ENCODE measurements at places on chromosomes 12 and 14.

GRCh38 chr12:100674036-100674888 lies 100.8 kb downstream of the GAS2L3 start:
- DNase-seq = no peak

- DNase-seq = no peak
These were observed 25.0 kb downstream of the DACT1 start for GRCh38 chr14:58662759-58663158.

DNA sequence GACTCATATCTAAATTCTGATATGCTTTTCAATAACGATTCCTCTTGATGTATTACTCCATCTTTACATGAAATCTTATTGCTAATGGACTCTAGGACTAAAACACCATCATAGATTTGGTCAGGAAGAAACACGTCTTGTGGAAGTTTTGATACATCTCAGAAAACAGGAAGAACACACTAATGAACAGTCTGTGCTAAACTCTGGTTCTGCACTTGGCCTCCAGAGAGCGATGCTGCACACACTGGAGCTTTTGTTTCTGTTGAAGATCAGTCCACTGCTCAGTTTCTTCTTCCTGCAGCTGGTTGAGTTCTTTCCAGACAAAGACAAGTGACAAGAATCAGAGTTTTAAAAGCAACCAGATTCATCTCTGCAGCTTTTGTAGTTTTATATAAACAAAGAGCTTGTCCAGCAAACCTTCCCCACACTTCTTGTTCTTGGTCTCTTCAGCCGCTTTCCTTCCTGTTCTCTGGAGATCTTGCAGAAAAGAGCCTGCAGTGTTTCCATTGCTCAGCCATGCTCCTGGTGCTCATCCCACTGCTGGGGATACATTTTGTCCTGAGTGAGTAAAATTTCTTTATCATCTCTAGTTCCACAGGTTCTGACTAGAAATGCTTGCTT lies 229.1 kb upstream of the OR4E1 start:
- DNase-seq = no peak

GRCh38 chr12:55515696-55516095 lies 23.5 kb downstream of the OR6C68 start:
- no peak for DNase-seq

DNA sequence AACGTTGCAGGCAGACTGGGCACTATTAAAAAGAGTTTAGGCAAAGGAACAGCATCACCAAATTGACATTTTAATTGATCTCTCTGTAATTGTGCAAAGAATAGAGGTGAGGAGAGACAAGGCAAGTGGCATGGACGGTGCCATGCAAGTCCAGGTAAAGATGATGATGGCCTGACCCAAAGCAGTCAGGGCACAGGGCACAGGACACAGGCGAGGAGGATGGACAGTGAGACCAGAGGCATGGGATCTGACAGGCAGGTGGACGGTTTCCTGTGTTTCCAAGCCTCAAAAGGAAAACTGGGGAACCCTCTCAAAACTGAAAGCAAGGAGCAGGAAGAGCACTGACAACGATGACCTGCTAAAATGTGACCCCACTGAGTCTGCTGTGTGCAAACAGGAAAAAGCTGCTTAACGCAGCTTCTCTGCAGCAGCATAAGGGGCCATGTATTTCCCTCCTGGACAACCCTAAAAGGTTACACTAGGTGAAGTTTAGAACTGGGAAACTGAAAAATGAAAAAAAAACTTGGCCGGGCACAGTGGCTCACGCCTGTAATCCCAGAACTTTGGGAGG lies 50.9 kb downstream of the CLIP1 start:
- DNase-seq = no peak

- DNase-seq = no peak
These were observed 26.7 kb downstream of the C12orf75 start for GRCh38 chr12:105357162-105357691.

DNA sequence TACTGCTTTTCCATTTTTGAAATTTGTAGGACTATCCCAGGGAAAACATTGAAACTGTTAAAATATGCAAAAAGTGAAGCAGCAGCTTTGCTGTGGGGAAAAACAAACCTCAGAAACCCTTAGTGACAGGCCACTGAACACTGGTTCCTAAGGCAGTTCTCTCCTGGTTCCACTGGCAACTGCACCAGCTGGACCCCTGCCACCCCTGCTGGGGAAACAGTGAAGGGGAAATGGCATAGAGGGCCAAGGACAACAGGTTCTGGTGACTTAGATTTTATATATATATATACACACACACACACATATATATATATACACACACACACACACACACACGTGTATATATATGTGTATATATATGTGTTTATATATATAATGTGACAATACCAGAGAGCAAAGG lies 16.2 kb upstream of the KRT7 start:
- no peak for DNase-seq

- DNase-seq = no peak
These were observed 966.1 kb downstream of the FSCB start for GRCh38 chr14:43540948-43541347.

DNA sequence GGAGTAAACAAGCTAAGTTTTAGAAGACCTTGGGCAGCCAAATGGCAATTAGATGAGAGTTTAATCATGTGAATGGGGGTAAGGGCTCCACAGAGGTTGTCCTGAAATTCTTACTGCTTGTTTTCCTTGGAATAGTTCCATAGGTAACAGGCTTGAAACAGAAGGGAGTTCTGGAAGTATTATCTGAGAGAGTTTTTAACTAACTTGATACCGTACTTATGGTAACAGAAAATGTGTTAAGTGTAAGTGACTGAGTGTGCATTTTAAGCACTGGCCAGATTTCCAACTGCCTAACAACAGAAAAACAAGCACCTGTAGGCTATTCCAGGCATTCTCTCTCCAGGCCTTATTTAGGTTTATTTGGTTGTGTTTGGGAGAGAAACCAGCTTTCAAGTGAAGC lies 414.6 kb upstream of the PDE3A start:
- DNase-seq = no peak

DNA sequence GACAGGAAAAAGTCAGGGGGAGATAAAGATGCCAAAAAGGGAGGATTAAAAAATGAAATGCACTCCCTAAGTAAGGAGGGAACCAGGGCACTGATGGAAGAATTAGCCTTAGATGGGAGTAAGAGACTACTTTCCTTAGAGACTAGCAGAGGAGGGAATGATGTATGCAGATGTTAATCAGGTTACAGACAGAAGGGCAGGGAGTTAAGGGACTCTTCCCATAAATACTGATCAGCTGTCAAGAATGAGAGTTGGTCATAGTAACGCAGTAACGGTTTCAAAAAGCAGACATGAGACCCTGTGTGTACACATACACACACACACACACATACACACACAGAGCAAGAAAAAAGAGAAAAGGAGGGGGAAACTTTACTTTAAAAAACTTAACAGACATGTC lies 93.4 kb downstream of the PHLDA1 start:
- DNase-seq = no peak

GRCh38 chr12:48958049-48958388 lies 732 bp upstream of the ARF3 start:
- no peak for DNase-seq

GRCh38 chr14:61503167-61503801 lies 181.9 kb downstream of the PRKCH start:
- DNase-seq = no peak

DNA sequence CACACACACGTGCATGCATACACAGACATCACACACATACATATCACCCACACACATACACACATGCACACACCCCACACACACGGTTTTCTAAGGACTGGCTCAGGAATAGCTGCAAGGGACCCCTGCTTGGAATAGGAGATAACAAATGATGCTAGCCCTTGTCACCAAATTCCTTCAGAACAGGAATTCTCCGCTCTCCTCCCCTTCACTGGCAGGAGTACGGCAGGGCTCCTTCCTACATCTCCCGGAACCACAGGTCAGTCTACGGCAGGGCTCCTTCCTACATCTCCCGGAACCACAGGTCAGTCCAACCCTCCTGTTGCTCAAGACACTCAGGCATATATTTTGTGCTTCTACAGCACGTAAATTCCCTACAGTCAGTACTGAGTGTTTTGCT lies 23.9 kb downstream of the PHLDA1 start:
- DNase-seq = no peak

DNA sequence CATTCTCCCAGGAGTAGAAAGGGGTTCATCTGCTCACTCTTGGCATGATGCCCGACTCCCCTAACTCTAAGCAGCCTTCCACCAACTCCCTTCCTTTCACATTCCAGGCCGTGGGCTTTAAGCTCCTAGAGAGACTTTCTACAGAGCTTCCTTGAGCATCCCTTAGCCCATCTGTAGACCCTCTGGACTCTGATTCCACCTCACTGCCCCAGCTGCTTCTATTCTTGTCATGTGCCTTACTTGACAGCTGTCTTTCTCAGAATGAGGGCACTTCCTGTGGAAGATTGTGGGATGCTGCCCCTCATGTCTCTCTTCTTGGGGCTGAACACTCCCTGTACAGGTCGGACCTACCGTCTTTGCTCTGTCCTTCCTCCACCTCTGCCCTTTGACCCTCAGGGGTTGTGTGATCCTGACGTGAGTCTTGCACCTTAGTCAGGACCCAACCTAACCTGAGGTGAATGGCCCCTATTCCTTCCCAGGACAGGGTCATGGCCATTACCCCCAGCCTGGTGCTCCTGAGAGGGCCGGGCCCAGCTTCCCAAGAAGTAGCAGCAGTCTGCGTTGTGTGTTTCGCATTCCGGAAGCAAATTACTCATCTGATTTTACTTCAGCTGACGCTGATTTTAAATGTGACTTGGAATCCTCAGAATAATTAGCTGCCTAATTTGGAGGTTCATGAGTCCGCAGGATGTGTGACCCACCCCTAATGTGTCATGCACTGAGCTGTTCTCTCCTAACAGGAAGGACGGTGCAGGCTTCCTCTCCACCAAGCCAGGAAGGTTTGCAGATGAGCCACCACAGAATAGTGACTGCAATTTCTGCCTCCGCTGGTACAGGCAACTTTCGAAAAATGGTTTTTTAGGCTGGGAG lies 2.7 kb upstream of the GALNT6 start:
- no peak for DNase-seq

DNA sequence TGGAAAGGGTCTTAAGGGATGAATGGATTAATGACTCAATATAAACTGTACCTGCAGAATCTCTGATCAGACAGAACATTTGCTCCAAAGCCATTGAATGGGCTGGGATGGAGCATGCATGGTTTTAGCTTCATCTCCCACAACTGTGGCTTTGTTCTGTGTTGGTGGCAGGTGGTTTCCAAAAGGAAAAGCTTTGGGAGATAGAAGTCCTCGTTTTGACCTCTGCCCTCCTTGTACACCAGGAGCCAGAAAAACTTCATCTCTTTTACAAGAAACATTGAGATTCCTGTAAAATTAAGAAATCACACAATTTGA lies 39.5 kb downstream of the GPR65 start:
- no peak for DNase-seq

- no peak for DNase-seq
These were observed 34.9 kb upstream of the CERS5 start for GRCh38 chr12:50201987-50202521.

- no peak for DNase-seq
These were observed 2.2 kb upstream of the ATXN3 start for GRCh38 chr14:92108345-92109254.

DNA sequence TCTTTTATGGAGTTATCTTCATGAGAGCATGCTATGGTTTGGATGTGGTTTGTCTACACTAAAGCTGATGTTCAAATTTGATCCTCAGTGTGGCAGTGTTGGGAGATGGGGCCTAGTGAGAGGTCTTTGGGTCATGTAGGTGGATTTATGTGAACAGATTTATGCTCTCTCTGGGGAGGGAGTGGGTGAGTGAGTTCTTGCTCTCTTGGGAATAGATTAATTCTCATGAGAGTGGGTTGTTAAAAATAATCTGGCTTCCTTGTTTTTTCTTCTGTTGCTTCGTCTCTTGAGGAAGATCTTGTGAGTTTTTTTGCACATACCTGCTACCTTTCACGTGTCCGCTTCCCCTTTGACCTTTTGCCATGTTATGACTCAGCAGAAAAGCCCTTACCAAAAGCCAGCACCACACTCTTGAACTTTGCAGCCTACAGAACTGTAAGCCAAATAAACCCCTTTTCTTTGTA lies 20.5 kb downstream of the DERA start:
- DNase-seq = no peak

DNA sequence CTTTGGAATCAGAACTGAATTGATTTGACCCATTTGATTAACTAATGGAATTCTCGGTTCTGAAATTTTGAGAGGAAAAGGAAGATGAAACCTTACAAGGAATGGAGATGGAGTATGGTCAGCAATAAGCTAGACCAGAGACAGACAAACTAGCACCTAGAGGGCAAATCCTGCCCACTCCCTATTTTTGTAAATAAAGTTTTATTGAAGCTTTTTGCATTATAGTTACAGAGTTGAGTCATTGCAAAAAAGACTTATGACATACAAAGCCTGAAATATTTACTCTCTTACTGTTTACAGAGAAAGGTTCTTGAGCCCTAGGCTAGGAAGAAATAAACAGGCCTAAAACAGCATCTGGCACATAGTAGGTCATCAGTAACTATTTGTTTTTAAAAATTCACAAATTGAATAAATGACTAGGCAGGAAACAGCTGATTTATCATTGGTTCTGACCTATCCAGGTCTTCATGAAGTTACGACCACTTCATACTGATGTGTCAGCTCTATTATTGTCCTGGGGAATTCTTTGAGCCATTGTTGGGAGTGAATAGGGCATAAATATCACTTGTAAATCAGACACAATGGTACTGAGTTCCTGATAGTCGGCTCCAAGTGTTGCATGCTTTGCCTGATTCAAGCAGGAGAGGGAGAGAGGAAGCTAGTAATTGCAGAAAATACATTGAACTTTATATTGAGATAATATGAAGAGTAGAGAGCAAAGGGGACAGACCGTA lies 14.6 kb upstream of the STAB2 start:
- no peak for DNase-seq

- no peak for DNase-seq
These were observed 215.1 kb downstream of the LRRK2 start for GRCh38 chr12:40439771-40440492.

- no peak for DNase-seq
These were observed 16.9 kb downstream of the EVL start for GRCh38 chr14:100081997-100082625.

- no peak for DNase-seq
These were observed 184.8 kb upstream of the PDE3A start for GRCh38 chr12:20183563-20183962.

DNA sequence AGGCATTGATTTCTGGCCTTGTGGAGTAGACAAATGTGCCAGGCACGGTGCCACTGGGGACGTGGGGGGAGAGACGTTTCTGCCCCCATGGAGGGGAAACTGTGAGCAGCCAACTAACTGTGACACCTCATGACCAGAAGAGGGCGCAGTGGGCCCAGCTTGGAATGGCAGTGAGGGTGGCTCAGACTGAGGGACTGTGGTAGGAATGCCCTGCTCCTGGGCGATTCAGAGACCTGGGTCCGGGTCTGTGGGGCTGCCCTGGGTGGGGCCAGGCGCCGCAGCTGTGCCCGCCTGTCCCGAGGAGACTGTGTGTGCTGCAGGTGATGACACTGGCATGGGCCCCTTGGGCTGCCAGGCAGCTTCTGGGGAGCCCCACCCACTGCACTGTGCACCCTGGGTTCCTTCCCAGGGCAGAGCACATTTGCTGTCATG lies 60.6 kb downstream of the SLC25A47 start:
- peak; percentile 43 for DNase-seq

GRCh38 chr12:22257100-22257499 lies 77.4 kb downstream of the ST8SIA1 start:
- DNase-seq = no peak
